ENCODE measurements at places on chromosomes 12 and 14. TPM values are rescaled to one million over a fixed set of nuclear protein-coding genes. Genes with fewer than 3 reads are reported as not detected.

SERPINA12 gene
- polyA plus RNA-seq, result not detected

TEX52 gene
- polyA plus RNA-seq, result not detected

PGF gene
- 21.8 TPM for polyA plus RNA-seq

UTP20 gene
- 2.9 TPM for polyA plus RNA-seq

STAB2 gene
- polyA plus RNA-seq, result not detected

NFE2 gene
- 0.83 TPM for polyA plus RNA-seq

ARHGAP9 gene
- polyA plus RNA-seq, result 7.6 TPM

PDZRN4 gene
- polyA plus RNA-seq, result 0.68 TPM
